ENCODE measurements at places on chromosomes 2 and 18.

DNA sequence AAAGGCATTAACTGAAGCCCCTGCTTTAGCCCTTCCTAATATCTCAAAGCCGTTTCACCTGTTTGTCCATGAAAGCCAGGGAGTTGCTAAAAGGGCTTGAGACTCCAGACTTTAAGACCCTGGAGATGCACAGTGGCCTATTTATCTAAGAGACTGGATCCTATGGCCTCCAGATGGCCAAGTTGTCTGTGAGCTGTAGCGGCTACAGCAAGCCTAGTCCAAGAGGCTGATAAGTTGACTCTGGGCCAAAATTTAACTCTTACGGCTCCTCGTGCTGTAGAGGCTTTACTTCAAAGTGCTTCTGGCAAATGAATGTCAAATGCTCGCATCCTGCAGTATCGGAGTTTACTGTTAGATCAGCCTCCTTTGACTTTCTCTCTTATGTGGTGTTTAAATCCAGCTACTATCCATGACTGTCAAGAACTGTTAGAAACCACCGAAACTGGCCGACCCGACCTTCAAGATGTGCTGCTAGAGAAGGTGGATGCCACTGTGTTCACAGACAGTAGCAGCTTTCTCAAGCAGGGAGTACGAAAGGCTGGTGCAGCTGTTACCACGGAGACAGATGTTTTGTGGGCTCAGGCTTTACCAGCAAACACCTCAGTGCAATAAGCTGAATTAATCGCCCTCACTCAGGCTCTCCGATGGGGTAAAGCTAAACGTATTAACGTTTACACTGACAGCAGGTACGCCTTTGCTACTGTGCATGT, 336.7 kb upstream of the CNTNAP5 start:
- DNase-seq: peak; percentile 80

DNA sequence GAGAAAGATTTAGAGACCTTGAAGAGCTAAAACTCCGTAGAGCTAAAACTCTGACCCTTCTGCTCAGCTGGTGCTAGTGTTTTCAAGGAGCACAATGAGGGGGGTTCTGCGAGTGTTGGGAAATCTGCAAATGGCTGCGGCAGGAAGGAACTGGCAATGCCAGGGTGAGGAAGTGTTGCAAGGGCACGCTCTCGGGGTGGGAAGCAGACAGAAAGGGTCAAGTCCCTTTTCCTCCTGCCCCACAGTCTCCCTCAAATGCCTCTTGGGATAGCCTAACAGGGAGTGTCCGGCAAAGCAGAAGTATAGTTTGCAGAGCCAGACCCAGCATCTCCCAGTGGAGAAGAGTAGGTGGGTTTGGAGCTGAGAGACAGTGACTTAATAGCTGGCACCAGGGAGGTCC, 60.5 kb downstream of the NCAPH start:
- DNase-seq: no peak

DNA sequence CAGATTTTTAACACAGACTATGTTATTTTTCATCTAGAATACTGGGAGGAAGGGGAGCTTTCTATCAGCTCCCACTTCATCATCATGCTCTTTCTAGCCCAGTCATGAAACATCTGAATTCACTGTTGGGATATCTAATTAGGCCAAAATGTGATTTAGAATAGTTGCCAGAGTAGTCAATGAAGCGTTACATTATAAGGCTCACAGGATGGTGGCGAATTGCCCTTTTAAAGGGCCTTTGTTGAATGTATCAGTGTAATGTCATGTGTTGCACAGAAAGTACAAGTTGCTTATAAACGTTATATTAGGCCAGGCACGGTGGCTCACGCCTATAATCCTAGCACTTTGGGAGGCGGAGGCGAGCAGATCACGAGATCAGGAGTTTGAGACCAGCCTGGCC, 45.6 kb downstream of the PDE1A start:
- peak; percentile 90 for DNase-seq

DNA sequence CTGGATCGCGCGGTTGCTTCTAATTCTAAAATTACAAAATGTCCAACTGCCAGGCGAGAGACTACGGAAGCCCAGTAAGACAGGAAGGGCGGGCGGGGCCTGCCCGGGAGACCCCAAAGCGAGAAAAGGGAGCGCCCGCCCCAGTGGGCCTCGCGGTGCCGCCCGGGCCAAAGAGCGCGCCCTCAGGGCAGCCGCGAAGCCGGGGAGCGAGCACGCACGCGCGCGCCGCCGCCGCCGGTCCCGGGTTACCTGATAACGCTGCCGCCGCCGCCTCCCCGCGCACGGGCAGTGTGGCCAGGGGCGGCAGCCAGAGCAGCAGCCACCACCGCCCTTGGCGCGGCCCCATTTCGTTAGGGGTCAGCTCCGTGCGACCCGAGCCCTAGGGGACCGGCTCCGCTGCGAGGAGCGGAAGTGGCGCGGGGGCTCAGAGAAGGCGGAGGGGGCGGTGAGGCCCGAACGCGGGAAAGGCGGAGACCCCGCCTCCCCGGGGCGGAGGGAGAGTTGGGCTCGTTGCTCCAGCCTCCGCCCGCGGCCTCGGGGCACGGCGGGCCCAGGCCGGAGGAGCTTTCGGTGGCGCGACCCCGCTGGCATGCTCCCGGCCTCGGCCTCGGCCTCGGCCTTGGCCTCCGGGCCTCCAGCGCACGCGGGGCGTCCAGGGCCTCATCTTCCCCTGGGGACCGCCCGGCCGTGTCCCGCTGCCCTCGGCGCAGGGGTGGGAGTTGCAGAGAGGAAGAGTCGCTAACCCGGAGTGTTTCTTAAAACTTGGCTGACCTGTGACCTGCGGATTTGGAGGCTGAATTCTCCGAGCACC, at the start of gene NEMP2:
NEMP2 (minus strand) TSS at position 413 of the 811 bp plus-strand sequence; CDS start at position 346, 67 bp downstream.
- peak; percentile 61 for DNase-seq

DNA sequence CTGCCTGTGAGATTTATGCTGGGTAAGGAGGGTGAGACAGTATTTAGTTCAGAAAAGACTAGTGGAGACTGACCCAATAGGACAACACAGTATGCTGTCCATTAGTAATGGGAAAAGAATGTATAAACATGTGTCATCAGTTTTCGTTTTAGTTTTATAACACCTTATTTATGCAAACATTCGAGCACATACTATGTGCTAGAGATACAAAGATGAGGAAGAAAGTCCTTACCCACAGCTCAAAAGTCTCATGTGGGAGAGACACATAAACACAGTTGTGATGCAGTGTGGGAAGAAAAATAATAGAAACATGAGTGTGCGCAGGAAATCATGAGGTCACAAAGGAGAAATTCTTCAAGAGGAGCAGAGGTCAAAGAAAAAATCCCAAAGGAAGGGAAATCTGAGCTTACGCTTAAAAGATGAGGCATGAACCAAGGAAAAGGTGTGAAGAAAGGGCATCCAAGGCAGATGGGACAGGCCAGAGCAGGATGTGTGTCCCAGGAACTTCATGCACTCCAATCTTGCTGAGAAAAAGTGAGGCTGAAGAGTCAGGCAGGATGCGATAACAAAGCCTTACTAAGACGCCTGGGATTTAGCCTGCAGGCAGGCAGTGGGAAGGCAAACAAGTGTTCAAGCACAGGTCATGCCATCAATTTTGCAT, 8.1 kb downstream of the METTL21A start:
- DNase-seq: no peak

DNA sequence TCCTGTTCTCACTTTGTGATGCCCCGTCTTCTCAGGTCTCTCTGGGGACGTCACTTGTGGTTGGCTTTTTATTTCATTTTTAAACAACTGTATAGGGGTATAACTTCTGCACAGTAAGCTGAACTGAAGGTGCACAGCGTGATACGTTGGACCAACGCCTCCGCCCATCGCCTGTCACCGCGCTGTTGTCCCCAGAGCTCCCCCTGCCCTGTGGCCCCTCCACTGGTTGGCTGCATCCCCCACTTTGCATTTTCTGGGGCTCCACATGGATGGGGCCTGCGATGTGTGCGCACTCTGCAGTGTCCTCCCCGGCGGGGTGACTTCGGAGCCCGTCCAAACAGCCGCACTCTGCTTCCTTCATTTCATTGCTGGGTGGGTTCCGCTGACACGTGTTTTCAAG, 14.3 kb downstream of the GPR35 start:
- DNase-seq: no peak

DNA sequence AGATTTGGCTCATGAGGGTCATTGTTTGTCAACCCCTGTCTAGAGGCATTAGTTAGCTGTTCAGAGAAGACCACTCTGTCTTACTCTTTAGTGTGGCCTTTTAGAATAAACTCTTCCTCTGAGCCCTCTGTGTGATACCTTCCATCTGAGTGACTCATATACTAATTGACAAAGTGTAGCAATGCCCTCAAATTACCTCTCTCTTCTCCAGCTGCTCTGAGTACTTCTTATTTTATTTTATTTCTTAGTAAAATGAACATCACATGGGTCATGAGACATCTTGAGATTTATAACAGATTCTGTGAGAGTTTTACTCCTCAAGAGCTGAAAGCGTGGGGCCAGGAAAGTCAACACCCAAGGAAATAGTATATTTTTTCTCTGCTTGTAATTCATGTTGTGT, 67.4 kb downstream of the KCTD18 start:
- no peak for DNase-seq

DNA sequence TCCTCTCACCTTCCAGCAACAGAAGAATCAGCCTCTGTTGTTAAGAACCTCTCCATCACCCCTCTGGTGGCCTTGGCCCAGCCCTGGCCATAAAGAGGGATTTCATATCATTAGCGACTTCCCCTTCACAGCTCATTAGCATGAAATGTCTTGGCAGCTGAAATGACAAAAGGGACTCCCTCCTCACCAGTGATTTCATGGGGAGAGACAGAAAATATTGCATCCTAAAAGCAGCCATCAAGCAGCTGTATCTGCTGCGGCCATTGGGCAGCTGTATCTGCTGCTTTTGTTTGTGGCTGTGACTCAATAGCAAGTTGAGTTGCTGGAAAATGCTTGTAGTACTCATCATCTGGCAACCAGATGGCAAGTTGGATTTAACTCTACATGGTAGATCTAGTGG, 105.9 kb upstream of the RMDN2 start:
- DNase-seq: no peak

DNA sequence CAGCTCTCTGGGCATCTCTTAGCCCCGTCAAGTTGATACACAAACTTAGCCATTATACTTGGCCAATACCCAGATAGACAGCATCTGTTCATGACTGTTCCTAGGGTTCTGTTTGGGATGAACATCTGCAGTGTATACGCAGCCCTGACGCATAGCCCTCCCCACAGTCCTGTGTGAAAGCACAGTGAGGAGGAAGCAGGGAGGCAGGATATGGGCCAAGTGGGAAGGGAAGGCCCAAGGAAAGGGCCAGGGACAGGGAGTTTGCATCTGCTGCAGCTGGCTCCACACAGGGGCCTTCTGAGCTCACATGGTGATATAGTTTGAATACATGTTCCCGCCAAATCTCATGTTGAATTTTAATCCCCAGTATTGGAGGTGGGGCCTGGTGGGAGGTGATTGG, 80.2 kb downstream of the CMPK2 start:
- no peak for DNase-seq

DNA sequence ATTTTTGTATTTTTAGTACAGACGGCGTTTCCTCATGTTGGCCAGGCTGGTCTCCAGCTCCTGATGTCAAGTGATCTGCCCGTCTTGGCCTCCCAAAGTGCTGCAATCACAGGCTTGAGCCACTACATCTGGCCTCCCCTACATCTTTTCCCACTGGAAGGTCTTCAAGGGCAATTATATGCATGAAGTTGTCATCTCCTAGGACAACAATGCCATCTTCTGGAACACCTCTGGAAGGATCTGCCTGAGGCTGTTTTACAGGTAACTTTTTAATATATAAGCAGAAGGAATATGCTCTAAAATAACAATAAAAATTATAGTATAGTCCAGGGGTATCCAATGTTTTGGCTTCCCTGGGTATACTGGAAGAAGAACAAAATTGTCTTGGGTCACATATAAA, 321.4 kb downstream of the AFF3 start:
- no peak for DNase-seq

DNA sequence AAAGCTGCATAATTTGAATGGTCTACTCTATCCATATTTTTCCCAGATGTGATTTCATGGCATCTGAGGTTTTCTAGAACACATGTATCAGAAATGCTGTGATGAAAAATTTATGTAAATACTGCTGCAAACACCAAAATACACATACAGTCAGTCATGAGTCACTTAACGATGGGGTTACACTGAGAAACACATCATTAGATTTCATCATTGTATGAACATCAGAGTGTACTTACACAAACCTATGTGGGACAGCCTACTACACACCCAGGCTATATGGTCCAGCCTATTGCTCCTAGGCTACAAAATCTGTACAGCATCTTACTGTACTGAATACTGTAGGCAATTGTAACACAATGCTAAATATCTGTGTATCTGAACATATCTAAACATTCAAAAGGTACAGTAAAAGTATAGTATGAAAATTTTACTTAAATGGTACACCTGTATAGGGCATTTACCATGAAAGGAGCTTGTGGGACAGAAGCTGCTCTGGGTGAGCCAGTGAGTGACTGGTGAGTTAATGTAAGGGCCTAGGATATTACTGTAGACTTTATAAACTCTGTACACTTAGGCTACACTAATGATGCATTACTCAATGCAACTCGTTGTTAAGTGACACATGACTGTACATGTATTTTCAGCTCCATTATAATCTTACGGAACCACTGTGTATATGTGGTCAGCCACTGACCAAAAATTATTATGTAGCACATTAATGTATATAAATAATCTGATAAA, 33.5 kb downstream of the PNO1 start:
- no peak for DNase-seq

GRCh38 chr2:43114210-43114609, 112.2 kb downstream of the ZFP36L2 start:
- no peak for DNase-seq

- no peak for DNase-seq
Measured at GRCh38 chr2:171763602-171764001, 76.3 kb downstream of the DYNC1I2 start.

DNA sequence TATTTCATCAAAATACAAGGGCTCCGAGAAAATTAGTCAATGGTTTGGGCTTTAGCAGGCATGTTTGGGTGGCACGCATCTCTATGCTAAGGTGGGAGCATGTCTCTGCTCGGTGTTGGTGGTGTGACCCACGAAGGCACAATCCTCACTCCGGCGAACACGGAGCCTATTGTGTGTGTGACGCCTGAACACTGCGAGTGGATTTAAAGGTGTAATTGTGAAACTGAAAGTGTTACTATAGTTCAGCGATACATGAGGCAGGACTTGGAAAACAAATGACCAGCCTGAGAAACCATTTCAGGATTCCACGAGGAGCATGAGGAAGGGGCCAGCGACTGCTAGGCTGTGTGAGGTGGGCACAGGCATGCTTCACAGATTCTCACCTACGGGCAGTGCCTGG, 41.7 kb upstream of the LDLRAD4 start:
- DNase-seq: no peak

- no peak for DNase-seq
Measured at GRCh38 chr2:174682007-174682577, 82.2 kb downstream of the CHRNA1 start.

GRCh38 chr18:36867056-36867455, 38.1 kb downstream of the KIAA1328 start:
- DNase-seq: no peak

GRCh38 chr2:218644721-218645120, 14.7 kb downstream of the ZNF142 start:
- no peak for DNase-seq

- no peak for DNase-seq
Measured at GRCh38 chr2:120239488-120240287, 13.0 kb upstream of the RALB start.

GRCh38 chr2:46999857-47000678, 84.5 kb upstream of the MCFD2 start:
- DNase-seq: no peak

Data from NCI-H446 treated with DMSO at 0.1 percent for 48 hours (cell line).